ENCODE measurements at places on chromosomes 16 and 17.
A peak's percentile ranks its signal among the peaks of the same experiment; 100 is the strongest.

GRCh38 chr16:7487574-7488323 lies 155.1 kb downstream of the RBFOX1 start:
- DNase-seq: no peak

DNA sequence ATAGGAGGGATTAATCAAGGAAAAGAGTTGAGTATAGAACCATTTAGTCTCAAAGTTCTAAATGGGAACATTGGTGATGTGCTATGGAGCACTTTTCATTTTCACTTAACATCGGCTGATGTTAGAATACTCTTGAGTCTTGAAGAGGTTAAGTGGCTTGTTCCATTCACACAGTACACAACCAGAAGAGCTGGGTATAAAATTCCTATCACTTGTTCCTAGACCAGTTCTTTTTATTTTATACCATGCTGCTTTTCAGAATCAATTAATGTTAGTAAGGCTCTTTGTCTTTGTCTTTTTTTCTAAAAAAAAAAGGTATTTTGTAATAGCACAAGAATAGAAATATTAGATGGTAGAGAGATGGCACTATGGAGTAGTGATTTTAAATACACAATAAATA lies 1.7 kb upstream of the KRTAP1-1 start:
- DNase-seq: no peak

DNA sequence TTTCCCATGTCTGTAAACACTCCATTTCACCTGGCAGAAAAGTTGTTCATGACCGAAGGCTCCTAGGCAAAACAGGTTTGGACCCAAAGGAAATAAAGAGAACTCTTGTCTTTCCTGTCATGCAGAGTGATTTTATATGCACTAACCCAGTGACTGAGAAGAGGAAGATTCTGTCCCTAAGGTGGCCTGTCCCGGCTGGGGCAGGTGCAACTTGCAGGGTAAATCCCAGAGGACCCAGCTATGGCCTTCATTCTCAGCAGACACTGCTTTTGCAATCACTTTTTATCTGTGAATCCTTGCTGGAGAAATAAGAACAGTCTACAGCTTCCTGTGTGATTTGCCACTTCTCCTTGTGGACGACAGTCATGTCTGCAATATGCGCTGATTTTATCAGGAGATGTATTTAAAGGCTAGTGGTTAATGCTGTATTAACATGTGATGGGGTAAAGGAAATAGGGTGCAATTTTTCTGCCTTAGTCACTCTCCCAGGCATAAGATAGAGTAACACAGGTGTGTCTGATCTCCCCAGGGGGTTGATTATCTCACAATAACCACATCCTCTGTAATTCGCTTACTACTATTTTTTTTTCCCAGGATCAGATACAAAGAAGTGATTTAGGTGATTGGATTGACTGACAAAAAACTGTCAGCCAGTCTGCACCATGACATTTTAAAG lies 696.8 kb upstream of the SOX9 start:
- DNase-seq: peak; percentile 80

- DNase-seq: peak; percentile 60
These were observed 11.7 kb downstream of the C17orf67 start for GRCh38 chr17:56821847-56822534.

GRCh38 chr17:81961087-81961511 lies at the start of gene NOTUM:
NOTUM (minus strand) TSS chr17:81961187; CDS start chr17:81960909, 278 bp downstream.
- no peak for DNase-seq

DNA sequence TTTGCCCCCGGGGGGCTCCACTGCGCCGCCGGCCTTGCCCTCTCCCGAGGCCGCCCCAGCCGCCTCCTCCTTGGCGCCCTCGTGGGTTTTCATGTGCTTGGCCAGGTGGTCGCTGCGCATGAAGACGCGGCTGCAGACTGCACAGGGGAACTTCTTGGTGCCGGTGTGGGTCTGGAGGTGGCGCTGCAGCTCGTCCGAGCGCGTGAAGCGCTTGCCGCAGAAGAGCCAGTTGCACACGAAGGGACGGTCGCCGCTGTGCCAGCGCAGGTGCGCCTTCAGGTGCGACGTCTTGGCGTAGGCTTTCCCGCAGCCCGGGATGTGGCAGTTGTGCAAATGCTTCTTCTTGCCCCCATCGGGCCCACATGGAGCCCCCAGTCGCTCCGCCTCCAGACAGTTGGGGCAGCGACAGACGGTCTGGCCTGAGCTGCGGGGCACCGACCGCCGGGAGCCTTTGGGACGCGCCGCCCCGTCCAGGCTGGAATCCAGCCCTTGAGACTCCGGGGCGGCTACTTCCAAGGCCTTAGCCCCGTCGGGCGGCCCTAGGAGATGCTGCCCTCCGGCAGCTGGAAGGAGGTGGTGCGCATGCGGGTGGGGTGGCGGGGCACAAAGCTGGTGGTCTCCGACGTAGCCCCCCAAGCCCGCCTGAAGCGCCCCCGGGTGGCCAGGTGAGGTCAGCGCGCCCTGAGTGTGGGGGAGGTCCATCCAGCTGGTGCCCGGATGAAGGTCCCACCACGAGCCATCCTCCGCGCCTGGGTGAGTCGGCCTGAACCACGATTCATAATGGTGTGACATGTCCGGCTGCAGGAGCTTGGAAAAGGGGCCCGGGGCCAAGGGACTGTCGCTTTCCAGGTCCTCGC lies 3.4 kb downstream of the SP6 start:
- no peak for DNase-seq

GRCh38 chr17:62101515-62101914 lies 36.4 kb upstream of the MED13 start:
- DNase-seq: no peak

- no peak for DNase-seq
These were observed 9.9 kb downstream of the GINS2 start for GRCh38 chr16:85678821-85679220.

- DNase-seq: no peak
These were observed 95.7 kb downstream of the CACNG1 start for GRCh38 chr17:67139784-67140665.

DNA sequence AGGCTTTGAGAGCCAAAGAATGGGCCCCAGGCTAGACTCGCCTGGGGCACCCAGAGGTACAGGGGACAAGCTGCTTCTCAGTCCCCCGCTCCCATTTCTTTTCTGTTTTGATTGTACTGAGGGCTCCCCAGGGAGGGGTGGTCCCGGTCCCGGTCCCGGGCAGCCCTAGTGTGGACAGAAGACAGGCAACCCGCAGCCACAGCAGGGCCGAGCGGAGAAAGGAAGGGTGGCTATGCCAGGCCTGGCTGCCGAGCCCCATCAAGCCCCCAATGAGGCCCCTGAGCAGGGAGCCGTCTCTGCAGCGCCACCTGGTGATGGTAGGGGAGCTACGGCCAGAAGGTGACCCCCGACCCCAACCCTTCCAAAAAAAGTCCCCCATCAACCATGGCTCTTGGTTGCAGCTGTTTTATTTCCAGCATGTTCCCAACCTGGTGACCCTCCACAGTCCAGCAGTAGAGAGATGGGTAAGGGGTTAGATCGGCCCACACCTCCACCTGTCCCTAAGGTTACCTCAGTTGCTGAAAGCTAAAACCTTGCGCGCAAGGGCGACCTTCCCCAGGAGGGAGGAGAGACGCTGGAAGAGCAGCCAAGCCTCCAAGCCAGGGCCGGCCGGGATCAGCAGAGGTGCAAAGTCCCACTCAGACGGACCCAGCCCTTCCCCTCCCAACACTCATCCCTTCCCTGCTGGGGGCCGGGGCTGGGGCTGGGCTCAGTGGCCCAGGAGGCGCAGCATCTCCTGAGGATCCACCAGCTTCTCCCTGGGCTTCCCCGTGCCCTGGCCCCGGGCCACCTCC lies 2.6 kb upstream of the GRIN2C start:
- no peak for DNase-seq

GRCh38 chr17:82835766-82836512 lies 3.9 kb downstream of the ZNF750 start:
- no peak for DNase-seq

DNA sequence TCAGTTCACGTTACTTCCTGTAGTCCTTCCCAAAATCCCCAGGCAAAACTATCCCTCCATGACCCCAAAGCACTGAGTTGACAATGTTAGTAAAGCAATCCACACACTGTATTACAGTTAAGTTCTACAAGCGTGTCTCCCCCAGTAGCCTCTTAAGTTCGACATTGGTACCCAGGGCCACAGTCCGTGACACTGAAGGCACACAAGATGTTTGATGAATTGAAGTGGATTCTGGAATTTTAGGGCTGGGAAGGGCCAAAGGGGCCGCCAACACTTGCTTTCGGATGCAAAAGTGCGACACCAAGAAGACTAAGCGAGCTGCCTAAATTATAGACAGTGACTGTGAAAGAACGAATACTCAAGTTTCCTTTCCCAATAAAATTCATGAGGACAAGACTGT lies 1.5 kb downstream of the VPS35 start:
- DNase-seq: no peak

DNA sequence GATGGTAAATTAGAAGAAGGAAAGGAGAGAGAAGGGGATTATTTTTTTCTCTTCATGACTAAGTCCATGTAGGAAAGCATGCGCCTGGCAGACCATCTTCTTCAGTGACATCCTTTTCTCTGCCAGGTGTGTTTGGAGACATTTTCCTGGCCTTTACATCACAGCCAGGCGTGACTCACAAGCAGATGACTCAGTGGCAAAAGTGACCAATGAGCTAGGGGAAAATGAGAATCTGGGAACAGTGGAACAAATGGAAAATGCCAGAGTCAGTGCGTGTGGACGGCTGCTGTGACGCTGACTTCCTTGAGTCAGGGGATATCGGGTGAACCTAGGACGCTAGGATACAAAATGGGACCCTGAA lies 9.4 kb downstream of the KIAA0513 start:
- no peak for DNase-seq

DNA sequence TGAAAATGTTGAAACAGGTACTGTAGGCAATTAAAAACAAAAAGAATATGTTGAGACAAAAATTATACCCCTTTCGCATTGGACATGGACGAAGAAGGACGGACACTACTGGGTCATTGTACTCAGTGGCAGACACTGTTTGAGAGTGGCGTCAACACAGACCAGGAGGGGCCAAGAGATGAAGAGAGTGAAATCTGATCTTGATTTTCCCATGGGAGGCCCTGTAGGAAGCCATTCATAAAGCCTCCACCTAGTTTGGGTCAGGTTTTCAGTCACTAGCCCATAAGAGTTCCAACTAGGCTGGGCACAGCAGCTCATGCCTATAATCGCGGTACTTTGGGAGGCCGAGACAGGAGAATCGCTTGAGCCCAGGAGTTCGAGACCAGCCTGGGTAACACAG lies 23.6 kb upstream of the SMURF2 start:
- DNase-seq: no peak

GRCh38 chr16:20910781-20911321 lies 10.3 kb downstream of the LYRM1 start:
- DNase-seq: no peak

GRCh38 chr16:58409316-58409973 lies 17.2 kb downstream of the GINS3 start:
- DNase-seq: no peak

- DNase-seq: no peak
These were observed 158.3 kb upstream of the PLCG2 start for GRCh38 chr16:81620796-81621195.

- DNase-seq: no peak
These were observed 100.7 kb downstream of the HIC1 start for GRCh38 chr17:2155573-2155972.

GRCh38 chr16:19130852-19131824 lies 17.4 kb downstream of the ITPRIPL2 start:
- peak; percentile 52 for DNase-seq

DNA sequence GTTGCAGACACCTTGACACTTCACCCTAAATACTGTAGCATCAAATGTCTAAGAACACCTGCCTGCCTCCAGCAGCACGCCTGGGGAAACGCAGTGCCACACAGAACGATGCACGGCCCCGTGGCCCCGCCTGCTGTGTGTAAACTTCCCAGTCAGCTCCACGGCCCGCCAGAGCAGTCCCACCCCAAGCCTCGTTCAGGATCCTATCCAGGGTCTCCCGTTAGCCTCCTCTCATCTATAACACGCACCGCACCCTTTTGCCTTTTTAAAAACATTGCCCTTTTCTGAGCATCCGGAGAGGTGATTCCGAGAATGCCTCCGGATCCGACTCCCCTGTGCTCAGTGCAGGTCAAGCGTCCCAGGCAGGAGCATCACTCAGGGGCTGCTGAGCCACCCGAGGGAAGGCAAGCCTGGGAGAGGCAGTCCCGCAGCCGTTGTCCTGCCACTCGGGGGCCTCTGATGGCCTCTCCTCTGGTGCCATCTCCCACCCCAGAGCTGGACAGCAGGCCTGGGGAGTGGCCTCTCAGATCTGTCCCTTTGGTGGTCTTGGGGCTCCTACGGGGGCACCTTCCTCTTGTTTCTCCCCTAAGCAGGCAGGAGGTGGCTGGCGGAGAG lies 37.9 kb upstream of the SLC38A10 start:
- DNase-seq: no peak

DNA sequence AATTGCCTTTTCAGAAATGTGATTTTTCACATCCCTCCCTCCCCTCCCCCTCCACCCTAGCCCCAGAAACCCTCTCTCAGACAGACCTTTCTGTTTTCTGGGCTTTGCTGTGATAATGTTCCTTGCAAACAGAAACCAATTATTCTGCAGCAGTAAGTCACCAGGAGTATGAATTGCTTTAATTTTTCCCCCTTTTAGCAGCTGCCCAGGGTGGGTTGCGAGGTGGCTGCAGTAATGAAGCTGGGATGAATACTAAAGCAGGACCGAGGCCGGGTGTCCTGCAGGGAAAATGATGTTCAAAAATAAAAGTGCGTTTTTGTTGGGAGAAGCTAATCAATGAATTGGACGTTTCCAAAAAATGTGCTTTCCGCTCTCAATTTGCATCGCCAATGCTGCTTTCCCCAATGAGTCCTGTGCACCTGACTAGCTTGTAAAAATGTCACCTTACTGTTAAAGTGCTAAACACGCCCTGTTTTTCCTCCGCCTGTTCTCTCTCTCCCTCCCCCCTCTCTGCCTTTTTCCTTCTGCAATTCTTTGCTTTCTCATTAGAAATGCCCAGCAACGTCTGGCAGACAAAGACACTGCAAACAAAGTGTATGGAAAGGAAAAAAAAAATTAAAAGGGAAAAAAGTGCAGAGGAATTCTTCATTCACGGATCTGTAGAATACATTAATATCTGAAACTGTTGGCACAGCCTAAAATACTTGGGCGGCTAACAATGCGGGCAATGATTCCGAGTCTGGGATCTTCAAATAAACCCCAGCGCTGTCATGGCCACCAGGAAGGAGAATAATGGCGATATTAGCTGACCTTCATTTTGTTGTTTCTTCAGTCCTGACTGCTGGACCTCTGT lies 244.1 kb downstream of the STX8 start:
- DNase-seq: no peak

GRCh38 chr17:67470163-67470562 lies 93.1 kb downstream of the PITPNC1 start:
- DNase-seq: no peak

DNA sequence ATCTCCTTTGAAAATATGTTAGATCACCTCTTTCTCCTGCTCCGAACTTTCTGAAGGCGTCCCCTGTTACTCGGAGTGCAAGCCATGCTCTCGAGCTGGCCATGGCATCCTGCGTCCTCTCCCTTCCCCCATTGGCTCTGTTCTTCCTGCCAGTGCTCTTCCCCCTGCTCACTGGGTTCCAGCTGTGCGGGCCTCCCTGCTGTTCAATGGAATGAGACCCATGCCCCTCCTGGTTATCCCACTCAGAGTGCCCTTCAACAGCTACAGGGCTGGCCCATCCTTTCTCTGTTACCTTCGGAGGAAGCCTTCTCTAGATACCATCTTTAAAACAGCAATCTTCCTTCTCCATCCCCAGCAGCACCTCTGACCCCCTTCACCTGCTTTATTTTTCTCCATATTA lies 504.3 kb downstream of the MAF start:
- DNase-seq: no peak

GRCh38 chr17:19747829-19748806 lies at the start of gene ALDH3A1:
ALDH3A1 (minus strand) TSS chr17:19748298; CDS start chr17:19745129, 3,169 bp downstream.
- DNase-seq: no peak

Measured in Jurkat, Clone E6-1 (cell line).